Activated T-helper 1 cell treated with anti-CD3 and anti-CD28 coated beads, Interleukin-2, amount 50 U/mL, for 16 hours (primary cell): ENCODE measurements at places on chromosomes 1 and 21.

- DNase-seq: no peak
Observed at GRCh38 chr1:154433161-154433764, 28.1 kb downstream of the IL6R start.

- peak; percentile 26 for DNase-seq
Observed at GRCh38 chr1:198934901-198935305, 296.1 kb downstream of the PTPRC start.

DNA sequence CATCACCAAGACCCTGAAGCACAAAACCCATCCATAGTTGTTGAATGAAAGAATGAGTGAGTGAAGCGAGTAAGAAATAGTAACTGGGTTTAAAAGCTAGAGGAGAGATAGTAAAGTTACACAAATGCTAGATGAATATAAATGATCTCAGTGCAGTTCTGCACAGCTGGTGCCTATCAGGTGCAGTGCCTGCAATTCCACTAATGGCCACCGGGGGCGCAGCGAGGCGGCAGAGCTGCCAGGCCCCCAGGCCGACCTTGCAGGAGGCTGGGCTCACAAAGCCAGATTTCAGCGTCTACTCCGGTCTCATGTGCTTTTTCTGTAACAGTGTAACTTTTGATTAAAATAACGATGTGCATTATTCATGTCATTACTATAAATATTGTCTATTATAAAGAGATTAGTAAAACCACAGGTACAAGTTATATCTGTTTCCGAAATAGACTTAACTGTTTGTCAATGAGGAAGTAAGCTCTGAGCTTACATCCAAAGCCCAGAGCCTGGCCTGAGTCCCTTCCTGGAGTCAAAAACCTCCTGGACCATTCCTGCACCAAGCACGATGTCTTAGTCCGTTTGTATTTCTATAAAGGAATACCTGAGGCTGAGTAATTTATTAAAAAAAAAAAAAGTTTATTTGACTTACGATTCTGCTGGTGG is 477.6 kb downstream of the NPHP4 start:
- DNase-seq: peak; percentile 63

DNA sequence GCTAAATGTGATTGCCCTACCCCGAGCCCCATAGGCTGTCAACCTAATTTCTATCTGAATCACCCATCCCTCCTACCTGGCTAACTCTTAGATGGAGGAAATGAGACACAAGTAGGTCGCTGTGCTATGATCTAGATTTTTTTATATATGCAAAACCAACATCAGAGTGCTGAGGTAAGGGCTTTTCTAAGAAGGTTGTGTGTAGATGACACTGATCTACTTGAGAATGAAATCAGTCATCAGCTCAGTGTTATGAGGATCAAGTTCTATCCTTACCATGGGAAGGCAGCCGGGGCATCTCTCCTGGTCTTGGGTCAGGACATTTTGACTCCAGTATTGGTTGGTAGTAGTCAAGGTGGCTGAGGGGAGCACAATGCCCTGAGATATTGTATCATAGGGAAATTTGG is 23.6 kb downstream of the SLAMF1 start:
- DNase-seq: no peak

DNA sequence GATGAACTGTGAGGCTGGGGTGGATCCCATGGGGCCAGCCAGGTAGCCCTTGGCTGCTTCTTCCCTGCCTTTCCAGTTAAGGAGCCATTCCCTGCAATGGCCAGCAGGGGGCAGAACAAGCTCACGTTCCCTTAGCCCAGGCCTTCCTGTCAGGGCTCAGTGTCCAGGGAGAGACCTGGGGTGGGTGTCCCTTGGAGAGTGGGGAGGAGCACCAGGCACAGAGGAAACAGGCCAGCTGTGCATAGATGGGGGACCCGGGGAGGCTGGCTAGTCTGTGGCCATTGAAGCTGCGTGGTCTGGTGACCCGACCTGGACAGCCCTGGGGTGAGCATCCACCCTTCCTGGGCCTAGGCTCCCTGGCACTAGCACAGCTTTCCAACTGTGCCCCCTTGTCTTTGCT is 13.2 kb upstream of the EPS8L3 start:
- peak; percentile 49 for DNase-seq

- DNase-seq: no peak
Observed at GRCh38 chr1:89259283-89259971, 13.2 kb downstream of the GBP5 start.

DNA sequence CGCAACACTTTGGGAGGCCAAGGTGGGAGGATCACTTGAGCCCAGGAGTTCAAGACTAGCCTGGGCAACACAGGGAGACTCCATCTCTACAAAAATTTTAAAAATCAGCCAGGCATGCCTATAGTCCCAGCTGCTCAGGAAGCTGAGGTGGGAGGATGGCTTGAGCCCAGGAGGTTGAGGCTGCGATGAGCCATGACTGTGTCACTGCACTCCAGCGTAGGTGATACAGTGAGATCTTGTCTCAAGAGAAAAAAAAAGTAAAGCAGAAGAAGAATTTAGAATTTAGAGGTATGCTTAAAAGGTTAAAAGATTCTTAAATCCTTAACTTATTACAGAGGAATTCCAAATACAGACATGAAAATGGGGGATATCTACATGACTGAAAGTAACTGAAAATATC is 79.5 kb downstream of the SMYD3 start:
- no peak for DNase-seq

- no peak for DNase-seq
Observed at GRCh38 chr1:57819893-57820292, 396.0 kb upstream of the DAB1 start.

GRCh38 chr1:15573477-15573876 is 11.4 kb downstream of the AGMAT start:
- DNase-seq: no peak

GRCh38 chr1:24932284-24932683 is 2.2 kb upstream of the RUNX3 start:
- DNase-seq: peak; percentile 55

DNA sequence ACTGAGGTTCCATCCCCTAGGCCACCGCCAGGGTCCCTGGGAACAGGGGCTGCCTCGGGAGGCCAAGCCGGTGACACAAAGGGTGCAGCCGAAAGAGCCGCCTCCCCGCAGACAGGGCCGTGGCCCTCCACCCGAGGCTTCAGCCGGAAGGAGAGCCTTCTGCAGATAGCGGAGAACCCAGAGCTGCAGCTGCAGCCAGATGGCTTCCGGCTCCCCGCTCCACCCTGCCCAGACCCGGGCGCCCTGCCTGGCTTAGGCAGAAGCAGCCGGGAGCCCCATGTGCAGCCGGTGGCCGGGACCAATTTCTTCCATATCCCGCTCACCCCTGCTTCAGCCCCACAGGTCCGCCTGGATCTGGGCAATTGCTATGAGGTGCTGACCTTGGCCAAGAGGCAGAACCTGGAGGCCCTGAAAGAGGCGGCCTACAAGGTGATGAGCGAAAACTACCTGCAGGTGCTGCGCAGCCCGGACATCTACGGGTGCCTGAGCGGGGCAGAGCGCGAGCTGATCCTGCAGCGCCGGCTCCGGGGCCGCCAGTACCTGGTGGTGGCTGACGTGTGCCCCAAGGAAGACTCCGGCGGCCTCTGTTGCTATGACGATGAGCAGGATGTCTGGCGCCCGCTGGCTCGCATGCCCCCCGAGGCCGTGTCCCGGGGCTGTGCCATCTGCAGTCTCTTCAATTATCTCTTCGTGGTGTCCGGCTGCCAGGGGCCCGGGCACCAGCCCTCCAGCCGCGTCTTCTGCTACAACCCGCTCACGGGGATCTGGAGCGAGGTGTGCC is 1.4 kb downstream of the KLHDC7A start:
- DNase-seq: no peak

- DNase-seq: no peak
Observed at GRCh38 chr1:66143651-66144050, 351.0 kb downstream of the PDE4B start.
